ENCODE measurements at places on chromosomes 11 and 22.
A peak's percentile ranks its signal among the peaks of the same experiment; 100 is the strongest.

- DNase-seq = no peak
Measured at GRCh38 chr11:69227271-69227670, 66.7 kb upstream of the MYEOV start.

GRCh38 chr11:121626507-121626875 is 173.7 kb upstream of the SORL1-AS1 start:
- DNase-seq = no peak

- DNase-seq = no peak
Measured at GRCh38 chr22:32855045-32855756, 53.7 kb downstream of the TIMP3 start.

DNA sequence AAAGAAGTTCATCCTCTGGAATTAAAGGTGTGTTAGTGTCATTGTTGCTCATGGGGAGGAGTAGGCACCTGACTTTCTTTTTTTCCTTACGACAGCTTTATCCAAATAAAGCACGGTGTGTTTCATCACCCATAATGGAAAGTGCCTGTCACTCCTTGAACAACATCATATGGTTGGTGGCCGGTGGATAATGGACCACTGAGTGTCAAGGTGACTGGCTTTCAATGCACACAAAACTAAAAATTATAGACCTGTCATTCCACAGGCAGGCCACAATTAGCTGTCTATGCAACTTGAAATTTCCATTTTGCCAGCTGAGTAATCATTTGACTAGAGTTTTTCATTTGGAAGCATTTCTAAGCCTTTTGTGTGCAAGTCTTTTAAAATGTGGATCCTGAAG is 45.0 kb upstream of the MPPED2 start:
- DNase-seq = no peak

- no peak for DNase-seq
Measured at GRCh38 chr11:129234978-129235377, 42.9 kb upstream of the ARHGAP32 start.

DNA sequence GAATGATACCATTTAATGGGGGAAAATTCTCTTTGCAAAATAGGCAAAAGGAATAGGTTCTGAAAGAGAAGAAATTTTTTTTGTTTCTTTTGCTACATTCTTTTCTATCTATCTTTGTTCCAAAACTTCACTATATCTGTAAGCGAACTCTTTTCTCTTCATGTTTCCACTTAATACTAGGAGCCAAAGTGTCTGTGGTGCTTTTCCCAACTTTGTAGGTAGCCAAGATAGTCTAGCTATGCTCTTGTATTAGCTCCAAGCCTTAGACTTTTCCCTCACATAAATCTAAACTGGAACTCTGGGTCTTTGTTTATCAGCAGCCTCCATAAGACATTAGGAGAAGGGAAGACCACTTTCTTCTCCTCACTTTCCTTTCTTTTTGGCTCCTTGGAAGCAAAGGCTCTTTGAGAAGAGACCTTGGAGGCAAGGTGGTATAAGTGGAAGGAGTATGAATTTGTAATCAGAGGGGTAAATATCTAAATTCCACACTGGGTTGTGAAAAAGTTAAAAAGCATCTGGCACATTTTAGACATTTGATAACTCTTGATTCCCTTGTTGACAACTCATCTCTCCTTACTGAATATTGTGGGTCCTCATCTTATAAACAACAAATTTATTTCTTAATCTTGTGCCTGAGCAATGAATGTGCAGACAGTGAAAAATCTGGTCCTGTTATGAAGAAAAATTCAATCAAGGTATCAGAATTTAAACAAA is 130.0 kb downstream of the EHF start:
- DNase-seq = no peak

GRCh38 chr11:118305726-118306125 is 1.2 kb downstream of the CD3E start:
- no peak for DNase-seq

DNA sequence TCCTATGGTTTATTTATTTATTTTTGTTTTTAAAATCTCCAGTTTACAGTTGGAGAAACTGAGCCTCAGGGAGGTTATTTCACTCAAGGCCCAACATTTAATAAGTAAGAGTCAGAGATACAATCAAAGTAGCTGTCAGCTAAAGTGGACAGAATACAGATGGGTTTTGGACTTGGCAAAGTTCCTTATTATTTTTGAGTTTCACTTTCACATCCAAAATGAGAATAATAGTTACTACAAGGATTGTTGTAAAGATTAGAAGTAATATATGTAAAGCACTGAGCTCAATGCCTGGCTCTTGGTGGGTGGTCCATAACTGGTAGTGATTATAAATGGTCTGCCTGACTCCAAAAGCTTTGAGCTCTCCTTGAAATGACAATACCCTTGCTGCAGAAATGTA is 87.5 kb upstream of the SESN3 start:
- no peak for DNase-seq

- DNase-seq = peak; percentile 78
Measured at GRCh38 chr11:76371170-76371569, 9.8 kb downstream of the THAP12 start.

DNA sequence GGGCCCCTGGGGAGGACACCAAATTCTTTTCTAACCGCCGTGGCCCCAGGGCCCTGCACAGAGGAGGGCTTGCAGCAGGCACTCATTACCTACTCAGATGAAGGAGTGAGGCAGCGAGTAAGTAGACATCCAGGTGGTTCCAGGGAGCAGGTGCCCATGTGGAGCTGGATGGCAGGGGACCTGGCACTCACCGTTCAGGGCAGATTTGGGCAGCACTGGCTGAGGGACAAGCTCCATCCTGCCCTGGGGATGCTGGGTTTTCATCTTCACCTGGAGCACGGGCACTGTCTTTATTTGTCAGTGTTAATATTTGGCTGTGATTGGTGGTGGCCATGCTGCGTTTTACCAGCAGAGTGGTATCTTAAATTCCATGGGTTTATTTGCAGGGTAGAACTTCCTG is 1182.7 kb downstream of the BRD1 start:
- DNase-seq = no peak

- no peak for DNase-seq
Measured at GRCh38 chr11:128775468-128775867, 81.6 kb downstream of the FLI1 start.

- DNase-seq = no peak
Measured at GRCh38 chr11:61072316-61073109, 29.8 kb upstream of the CD5 start.

- DNase-seq = no peak
Measured at GRCh38 chr22:17258015-17258787, 39.0 kb upstream of the ADA2 start.

GRCh38 chr11:10502065-10502680 is 38.8 kb downstream of the RNF141 start:
- DNase-seq = no peak

GRCh38 chr11:128917144-128917724 is 25.4 kb downstream of the TP53AIP1 start:
- DNase-seq = no peak

- DNase-seq = no peak
Measured at GRCh38 chr22:24138649-24139420, 42.5 kb upstream of the SUSD2 start.

All from fibroblast of skin of back (primary cell).